ENCODE measurements at places on chromosomes 16 and 17. TPM values are rescaled to one million over a fixed set of nuclear protein-coding genes. Genes with fewer than 3 reads are reported as not detected.

GRCh38 chr16:69237296-69237695, 50.3 kb downstream of the SNTB2 start:
- DNase-seq: no peak

DNA sequence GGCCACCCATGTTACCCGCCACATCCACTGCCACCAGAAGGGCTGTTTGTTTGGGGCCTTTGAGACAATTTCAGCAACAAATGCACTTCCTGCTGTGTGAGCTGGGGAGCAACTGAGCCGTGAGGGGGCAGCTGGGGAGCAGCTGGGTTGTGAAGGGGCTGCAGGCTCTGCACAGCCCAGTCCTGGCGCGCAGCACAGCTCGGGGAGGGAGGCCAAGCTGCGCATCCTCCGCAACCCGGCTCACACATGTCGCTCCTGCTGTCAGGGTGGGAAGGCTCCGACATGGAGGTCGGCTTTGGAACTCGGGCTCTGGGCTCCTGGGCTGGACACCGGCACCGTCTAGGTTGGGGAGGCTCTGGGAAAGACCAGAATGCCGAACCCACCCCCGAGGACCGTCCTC, 53.6 kb downstream of the CBFA2T3 start:
- no peak for DNase-seq

DNA sequence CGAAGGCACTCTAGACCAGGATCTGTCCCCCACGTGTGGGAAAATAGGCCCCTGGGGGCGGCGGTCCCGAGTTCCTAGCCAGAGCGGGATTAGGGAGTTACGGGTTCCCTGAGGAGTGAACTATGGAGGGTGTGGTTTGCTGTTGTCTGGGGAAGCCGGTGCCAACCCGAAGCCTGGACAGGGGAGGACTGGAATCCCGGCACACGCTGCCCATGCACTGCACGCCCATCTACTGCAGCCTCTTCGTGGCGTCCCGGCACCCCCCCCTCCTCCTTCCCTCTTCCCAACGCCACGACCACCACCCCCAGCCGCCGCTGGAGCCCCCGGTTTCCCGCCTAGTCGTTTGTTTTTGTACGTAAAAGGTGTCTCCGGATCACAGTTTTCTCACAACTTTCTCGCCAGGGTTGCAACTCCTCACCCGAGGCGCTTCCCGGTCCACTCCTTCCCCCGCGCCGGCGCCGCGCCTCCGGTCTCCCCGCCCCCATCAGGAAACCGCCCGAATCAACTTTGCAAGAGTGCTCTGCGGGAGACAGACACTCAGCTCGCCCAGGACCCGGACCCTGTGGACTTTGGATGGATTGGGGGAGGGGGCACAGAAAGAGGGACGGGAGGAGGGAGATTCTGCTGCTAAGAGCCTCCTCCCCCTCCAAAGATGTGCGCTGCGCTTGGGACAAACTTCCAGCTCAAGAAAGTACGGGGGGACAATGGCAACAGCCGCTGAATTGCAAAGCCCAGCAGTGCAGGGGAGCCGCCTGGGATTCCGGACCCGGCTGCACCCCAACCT, 1.4 kb upstream of the LHX1 start:
- no peak for DNase-seq

DNA sequence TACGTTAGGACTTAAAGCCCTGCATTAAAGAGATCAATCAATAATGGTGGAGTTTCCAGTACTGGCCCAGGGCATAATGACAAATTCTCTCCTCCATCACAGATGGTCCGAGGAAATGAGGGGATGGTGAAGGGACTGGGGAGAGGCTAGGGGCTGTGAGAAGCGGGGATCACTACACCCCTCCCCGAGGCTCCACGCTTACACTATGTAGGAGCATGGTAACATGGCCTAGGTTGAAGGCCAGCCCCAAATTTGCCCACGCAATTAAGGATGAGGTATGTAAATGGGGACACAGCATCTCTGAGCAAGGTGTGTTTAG, 8.0 kb upstream of the AKTIP start:
- no peak for DNase-seq

GRCh38 chr16:11384956-11385586, 39.8 kb downstream of the RMI2 start:
- DNase-seq: no peak

GRCh38 chr16:89031715-89032659, 55.0 kb upstream of the CBFA2T3 start:
- DNase-seq: no peak

The CDRT15L2 gene
- not detected for total RNA-seq

The HSD11B2 gene
- total RNA-seq: not detected

The GRAP gene
- under 0.01 TPM for total RNA-seq

The SLC6A2 gene
- total RNA-seq: not detected

The ENPP7 gene
- total RNA-seq: not detected
